ENCODE measurements at places on chromosomes 11 and 22.

- DNase-seq: no peak
Measured at GRCh38 chr11:86588566-86589090, 83.8 kb downstream of the ME3 start.

DNA sequence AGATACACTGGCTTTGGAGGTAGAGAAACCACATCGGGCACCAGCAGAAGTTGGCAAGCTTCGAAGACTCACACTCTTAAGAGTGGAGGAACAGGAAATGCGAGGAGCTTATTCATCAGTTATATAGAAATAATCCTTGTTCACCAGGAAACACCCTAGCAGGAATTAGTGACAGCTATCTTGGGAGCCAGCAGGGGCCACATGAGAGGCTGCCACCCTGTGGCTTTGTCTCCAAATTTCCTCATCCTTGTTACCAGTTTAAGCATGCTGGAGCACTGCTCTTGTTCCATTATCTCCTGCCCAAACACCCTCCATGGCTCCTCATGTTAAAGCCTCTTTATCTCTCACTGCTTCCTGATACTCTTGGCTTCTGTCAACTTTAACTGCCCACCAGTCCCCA, 131.0 kb downstream of the PLEKHA7 start:
- DNase-seq: peak; percentile 46

DNA sequence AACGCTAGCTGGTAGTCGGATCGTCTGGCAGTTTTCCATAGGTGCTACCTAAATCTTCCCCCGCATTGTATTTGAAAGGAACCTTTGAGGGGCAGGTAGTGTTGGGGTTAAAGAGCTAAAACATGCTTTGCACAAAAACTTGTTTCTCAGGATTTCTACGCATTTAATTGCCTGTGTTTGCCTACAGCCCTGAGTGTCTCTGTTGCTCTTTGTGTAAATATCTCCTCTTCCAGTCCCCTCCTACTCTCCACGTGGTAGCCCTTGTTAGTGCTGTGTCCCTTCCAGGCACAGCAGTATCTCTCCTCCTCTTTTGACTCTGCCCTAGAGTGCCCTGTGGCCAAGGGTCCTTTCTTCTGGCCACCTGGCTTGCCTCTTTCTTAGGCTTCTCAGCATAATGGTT, 81.7 kb downstream of the BARX2 start:
- DNase-seq: no peak

DNA sequence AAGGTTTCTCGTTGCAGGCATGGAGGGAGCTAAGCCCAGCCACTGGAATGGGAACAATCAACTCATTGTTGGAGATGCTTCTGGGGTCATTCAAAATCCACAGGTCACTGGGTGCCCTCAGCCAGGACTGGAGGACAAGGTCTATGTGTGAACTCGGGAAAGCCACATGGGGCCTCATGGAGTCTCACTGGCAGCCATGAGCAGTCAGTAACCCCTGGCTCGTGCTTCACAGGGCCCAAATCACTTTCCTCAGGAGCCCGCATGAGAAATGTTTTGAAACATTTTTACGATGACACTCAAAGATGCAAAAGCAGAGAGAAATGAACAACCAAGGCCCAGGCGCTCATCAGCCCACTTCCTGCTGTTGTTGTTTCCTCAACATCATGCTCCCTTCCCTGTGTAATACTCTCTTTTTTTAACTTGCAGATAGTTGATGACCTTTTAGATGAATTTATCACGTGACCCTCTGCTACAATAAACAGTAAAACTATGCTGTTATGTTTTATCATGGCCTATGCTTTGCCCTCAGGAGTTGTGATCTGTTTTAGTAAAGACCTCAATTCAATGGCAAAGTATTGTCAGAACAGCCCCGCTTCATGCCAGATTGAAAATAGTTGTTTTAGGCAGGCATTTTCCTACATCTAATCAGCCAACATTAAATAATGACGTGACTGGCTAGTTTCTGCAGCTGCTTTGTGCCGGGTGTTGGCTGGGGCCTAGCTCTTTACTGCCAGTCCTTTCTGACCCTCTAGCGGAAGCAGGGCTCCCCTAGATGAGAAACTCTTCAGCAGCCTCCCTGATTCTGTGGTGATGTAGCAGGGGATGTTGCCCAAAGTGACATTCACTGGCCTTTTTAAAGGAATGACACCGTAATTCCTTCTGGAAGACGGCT, 39.7 kb downstream of the ADAMTS15 start:
- DNase-seq: no peak

DNA sequence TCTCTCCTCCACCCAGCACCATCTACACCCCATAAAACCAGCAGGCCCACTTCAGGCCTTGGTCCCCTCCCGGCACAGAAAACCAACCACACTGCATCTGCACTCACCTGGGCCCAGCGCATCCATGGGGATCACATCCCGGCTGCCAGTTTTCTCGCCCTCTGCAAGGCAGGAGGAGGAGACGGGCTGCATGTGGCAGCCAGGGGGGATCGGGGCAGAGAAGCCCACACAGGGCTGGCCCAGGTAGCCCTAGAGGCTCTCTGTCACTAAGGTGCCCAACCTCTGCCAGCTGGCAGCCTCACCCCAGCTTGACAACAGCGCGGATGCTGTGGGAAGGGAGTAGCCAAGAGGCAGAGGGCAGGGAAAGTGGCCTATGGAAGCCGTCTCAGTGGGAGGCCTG, 30.6 kb upstream of the TXNRD2 start:
- DNase-seq: no peak

- DNase-seq: no peak
Measured at GRCh38 chr22:36590441-36591056, 61.6 kb upstream of the EIF3D start.

- DNase-seq: no peak
Measured at GRCh38 chr11:67411785-67412152, 3.7 kb upstream of the CARNS1 start.

GRCh38 chr11:31921081-31921480, 110.0 kb upstream of the PAX6 start:
- DNase-seq: no peak

DNA sequence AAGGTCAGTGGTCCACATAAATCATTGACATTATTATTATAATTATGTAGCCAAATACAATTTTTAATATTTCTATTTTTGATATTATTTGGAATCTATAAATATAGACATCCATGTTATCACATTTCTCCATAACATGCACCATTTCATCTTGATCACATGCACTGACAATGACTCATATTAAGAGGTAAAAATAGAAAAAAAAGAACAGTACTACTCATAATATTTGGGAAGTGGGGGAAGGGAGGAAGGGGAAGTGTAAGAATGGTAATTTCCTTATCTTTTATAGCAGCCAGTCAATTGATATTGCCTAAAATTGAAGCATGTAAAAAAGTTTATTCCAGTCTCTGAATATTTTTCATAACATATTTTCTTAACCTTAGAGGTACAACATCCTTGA, 72.3 kb downstream of the ADM start:
- DNase-seq: no peak

- DNase-seq: no peak
Measured at GRCh38 chr22:46660604-46661201, 40.5 kb downstream of the GRAMD4 start.

DNA sequence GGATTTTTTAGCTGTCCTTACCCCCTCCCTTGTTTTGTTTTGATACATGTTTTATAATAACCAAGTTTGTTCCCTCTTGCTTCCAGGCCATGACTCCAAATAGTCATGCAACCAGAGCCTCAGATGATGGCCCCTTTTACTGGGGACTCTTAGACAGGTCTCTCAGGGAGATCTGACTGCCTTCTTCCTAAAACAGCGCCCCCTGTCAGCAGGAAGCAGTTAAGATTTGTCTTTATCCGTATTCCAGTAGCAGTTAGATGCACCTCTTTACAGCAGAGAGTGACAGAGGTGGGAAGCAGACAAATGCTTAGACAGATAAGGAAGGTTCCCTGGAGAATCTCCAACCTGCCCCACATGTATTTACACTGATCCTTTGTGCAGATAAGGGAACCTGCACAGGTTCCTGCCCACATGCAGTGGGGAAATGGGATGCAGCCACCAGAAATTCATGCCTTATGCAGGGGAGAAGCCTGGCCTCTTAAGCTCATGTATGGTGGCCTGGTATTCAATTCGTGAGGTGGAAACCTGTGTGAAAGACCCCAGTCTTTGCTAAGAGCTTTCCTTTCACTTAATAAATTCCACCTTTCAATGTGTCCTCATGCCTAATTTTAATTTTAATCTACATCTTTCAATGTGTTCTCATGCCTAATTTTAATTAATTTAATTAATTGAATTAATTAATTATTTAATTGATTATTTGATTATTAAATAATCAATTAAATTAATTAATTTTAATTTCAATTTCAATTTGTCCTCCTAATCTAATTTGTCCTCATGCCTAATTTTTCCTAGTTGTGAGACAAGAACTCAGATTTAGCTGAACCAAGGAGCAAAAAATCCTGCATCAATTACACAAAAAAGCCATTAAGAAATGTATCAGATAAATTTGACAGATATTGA, 11.5 kb upstream of the GLYAT start:
- DNase-seq: no peak

All from GDM1 (cell line).